NCI-H1436 treated with DMSO at 0.1 percent for 48 hours (cell line): ENCODE measurements at places on chromosomes 5 and 9.

- no peak for DNase-seq
Measured at GRCh38 chr9:6611865-6612264, 33.7 kb downstream of the GLDC start.

DNA sequence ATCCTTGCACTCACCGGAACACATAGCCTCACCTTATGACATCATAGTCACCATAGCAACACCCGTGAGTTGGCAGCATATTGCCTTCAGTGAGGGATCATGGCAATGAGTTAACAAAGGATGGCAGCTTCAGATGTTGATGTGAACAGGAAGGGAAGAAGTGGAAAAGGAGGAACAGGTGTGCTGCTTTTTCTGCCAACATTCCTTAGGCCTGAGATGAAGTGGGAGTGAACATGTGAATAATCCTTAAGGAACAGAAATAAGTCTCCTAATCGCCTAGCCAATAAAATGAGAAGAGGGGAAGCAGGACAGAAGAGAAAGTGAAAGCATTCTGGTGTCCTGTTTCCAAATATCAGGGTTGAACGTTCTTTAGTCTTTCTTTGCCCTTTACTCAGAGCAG is 360.0 kb downstream of the BRINP1 start:
- no peak for DNase-seq

DNA sequence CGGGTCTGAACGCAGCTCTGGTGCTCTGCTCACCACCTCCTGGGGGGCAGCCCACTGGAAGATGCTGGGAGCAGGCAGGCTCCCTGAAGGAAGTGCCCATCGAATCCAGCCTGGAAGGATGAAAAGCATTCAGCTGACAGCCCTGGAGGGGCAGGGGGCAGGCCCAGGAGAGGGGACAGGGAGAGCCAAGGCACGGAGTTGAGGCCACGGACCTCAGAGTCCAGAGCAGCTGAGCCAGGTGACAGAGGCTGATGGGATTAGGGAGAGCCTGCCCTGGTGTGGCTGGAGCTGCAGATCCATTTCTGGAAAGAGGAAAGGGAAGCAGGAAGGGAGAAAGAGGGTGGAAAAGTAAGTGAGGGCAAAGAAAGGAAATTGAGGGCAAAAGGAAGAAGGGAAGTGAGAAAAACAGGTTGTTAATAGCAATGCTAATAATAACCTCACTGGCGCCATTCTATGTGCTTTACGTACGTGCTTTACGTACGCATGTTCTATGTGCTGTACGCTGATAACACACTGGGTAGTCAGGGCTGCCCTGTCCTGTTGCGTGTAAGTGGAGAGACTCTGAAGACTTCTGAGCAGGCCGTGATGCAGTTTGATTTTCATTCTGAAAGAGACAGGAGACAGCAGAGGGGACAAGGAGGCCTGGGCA is 52.6 kb downstream of the LMX1B start:
- DNase-seq: no peak

DNA sequence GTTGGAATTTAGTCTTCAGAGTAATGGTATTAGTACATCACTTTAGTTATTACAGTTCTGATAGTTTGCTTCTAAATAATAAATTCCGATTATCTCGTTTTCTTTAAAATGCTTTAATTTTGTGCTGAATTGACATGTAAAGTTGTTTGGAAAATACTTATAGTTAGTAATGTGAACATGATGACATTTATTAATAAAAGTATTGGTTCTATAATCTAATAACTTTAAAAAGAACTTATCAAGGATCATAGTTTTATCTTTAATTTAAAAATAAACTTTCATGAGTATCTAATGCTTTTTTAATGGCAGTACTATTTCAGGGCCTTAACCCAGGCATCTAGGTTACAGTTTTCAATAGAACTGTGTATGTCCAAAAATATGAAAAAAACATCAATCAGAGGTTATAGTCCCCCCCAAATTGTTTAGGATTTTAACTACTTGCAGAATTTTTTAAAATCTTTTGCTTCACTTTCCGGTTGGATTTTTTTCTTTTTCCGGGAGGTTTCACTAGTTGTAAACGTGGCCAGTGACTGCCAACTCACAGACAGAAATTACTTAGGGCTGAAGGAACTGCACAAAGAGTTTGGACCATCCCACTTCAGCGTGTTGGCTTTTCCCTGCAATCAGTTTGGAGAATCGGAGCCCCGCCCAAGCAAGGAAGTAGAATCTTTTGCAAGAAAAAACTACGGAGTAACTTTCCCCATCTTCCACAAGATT is 680 bp downstream of the GPX8 start:
- DNase-seq: no peak

GRCh38 chr5:87408204-87408603 is 4.5 kb downstream of the CCNH start:
- DNase-seq: no peak
